ENCODE measurements at places on chromosomes 3 and 15.

DNA sequence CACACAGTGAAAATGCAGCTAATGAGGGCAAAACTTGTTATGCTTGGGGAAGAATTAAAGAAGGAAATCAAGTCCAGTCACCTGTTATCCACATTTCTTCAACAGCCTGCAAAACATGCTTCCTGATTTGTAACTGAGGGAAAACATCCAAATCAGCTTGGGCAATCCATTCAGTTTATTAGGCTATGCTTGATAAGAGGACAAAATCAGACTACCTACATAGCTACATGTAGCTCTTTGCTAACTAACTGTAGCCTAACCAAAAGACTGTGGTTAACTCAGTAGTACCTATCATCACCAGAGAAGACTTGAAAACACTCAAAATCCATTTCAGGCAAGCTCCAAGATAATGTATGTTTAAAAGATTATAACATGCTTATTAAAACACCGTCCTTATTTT lies 436.4 kb downstream of the SHQ1 start:
- no peak for DNase-seq

GRCh38 chr3:8085498-8085897 lies 416.1 kb upstream of the LMCD1 start:
- DNase-seq: no peak

GRCh38 chr3:65030847-65031463 lies 343.2 kb upstream of the ADAMTS9 start:
- DNase-seq: no peak

DNA sequence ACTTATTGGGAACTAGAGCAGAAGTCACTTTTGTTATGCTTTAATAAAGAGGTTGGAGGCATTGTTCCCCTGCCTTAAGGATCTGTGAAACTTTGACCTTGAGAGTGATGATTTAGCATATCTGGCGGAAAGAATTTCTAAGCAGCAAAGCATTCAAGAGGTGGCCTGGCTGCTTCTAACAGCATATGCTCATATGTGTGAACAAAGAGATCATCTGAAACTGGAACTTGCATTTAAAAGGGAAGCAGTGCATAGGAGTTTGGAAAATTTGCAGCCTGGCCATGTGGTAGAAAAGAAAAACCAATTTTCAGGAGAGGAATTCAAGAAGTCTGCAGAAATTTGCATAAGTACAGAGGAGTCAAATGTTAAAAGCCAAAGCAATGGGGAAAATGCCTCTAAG lies 56.4 kb upstream of the GOLIM4 start:
- DNase-seq: no peak

DNA sequence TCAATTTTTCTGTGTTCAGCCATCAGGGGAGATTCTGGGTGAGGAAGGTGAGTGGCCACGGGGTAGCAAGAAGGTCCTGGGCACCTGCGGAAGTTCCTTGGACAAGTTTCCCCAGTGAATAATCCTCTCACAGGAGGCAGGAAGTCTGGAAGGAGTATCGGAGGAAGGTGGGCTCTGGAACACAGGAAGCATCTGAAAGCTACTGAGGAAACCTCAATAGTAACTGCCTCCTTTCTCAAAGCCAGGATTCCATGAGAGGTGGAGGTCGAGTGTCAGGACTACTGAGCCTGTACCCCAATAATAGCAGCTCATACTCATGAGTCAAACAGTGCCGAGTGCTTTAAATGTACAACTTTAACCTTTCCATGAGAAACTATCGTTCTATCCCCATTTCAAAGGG lies 110.9 kb downstream of the OXNAD1 start:
- DNase-seq: no peak

- DNase-seq: no peak
Measured at GRCh38 chr3:82416830-82417229, 655.4 kb upstream of the GBE1 start.

DNA sequence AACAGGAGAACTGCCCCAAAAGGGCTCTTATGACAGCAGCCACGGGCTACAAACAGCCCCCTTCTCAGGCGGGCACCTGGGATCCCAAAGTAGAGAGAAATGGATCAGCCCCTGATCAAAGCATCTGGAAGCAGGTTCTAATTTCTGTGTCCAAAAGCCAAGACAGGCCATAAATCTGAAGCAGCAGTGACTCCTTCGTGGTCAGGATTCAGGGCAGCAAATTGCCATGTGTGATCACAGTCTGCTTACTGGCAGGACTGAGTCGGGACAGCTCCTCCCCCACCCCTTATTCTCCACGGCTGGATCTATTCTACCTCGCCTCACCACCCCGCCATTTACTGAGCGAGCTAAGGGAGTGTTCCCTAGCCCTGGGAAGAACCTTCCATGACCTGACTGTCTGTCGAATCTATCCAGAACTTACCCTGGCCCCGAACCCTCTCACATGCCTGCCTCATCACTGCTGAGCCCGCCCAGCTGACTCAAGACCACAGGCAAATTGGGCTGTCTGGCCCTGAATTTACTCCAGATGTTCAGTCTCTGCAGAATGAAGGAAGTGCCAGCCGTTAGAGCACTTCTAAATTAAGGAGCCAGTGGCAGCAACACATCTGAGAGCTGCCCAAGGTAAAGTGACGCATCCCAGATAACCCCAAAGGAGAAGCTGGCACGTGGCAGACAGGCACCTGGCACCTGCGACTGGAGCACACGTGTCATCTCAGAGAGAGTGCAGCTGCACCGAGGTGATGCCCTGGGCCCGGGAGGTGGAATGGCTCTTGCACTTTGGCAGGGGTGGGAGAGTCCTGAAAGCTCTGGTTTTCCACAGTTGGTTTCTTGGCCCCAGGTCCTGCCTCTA lies 1.3 kb downstream of the LRRC15 start:
- DNase-seq: no peak

- DNase-seq: no peak
Measured at GRCh38 chr3:195546130-195546560, 3.0 kb upstream of the PPP1R2 start.

GRCh38 chr3:143121241-143122088 lies 1.9 kb downstream of the CHST2 start:
- no peak for DNase-seq

DNA sequence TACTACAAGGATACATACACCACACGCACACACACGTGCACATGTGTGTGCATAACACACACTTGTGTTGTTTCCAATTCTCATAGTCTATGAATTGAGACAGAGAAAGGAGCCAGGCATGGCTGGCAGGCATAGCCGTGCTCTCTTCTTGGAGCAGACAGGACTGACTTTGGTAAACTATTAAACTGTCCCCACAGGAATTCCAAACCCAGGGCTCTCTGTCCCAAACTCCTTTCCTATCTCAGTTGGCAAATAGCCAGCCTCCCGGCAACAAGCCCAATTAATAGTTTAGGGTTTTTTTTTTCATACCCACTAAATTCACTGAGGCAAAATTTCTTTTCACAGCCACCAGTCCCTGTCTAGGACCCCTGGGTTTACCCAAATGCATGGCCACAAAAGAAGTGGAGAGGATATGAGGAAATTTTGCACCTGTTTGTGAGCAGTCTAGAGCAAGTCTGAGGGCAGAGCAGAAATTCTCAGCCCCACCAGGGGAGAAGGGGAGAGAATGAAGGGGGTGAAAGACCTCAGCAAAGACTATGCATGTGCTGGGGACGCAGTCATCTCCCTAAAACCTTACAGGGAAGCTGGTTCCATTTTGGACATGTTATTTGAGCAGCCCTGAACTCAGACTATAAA lies 17.8 kb downstream of the GALNT15 start:
- DNase-seq: no peak

DNA sequence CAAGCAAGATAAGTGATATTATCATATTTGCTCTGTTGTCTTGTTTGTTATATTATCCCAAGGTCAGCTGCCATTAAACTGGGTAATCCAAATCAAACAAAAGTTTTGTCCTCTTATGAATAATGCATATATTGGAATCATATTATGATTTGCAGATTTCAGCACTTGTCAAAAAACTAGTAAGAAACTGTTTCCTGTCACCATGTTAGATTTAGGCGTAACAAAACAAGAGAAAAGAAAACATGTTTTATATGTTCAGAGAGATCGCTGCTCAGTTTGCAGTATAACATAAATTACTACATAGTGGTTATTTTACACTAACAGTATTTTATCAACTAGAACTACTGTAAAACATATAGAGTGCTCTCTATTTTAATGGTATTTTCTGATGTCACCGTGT lies 123.4 kb upstream of the ICE2 start:
- no peak for DNase-seq

DNA sequence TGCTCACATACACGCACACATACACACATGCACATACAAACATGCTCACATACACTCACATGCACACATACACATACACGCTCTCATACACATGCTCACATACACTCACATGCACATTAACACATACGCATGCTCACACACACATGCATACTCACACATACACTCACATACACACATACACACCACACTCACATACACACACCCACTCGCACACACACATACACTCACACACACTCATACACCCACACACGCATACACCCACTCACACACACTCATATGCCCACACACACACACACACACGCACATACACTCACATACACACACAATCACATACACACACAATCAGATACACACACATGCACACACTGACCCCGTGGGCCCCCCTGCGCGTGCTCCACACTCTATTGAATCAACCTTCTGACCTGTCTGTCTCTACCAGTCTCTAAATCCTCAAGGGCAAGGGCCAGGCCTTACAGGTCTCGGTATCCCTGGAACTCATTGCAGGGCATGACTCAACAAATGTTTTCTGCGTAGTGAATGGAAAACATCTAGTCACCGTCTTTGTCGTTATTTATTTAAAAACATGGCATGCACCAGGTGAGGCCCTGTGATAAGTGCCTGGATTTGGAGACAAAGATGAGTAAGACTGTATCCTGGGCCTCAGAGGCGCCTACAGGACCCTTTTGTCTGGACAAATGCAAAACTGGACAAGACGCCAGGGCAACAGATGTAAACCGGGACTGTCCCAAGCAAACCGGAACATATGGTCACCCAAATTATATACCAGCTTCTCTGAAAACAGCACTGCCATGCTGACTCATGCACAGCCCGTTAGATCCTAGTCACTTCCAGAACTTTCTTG lies 41.8 kb downstream of the GRK7 start:
- no peak for DNase-seq

GRCh38 chr15:51600114-51600513 lies 22.5 kb downstream of the DMXL2 start:
- no peak for DNase-seq

- DNase-seq: no peak
Measured at GRCh38 chr3:126305427-126305826, 51.8 kb downstream of the KLF15 start.

GRCh38 chr15:57079931-57080620 lies 161.6 kb downstream of the TCF12 start:
- no peak for DNase-seq

GRCh38 chr3:104069114-104069513 lies 1297.6 kb upstream of the ALCAM start:
- DNase-seq: no peak

DNA sequence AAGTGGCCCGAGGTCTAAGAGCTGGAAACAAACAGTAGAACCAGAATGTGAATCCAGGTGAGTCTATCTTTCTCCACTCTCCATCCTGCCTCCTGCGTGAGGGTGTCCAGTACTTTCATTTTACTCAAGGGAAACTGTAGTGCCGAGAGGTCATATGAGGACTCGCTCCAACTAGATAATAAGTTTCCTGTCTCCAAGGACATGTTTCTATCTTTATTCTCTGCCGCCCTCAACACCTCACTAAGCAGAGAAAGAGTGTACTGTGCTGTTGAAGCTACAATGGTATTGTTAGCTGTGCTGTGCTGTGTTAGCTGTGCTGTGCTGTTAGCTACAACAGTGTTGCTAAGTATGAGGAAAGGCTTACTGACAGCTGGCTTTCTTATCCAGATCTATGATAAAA lies 137.9 kb upstream of the COL8A1 start:
- DNase-seq: no peak

- no peak for DNase-seq
Measured at GRCh38 chr3:33749546-33750210, 31.6 kb upstream of the CLASP2 start.

- DNase-seq: no peak
Measured at GRCh38 chr15:67025719-67026609, 39.4 kb upstream of the SMAD3 start.

- DNase-seq: no peak
Measured at GRCh38 chr3:9600597-9600996, 47.0 kb upstream of the LHFPL4 start.

GRCh38 chr3:12934431-12934830 lies 93.1 kb upstream of the RPL32 start:
- no peak for DNase-seq

DNA sequence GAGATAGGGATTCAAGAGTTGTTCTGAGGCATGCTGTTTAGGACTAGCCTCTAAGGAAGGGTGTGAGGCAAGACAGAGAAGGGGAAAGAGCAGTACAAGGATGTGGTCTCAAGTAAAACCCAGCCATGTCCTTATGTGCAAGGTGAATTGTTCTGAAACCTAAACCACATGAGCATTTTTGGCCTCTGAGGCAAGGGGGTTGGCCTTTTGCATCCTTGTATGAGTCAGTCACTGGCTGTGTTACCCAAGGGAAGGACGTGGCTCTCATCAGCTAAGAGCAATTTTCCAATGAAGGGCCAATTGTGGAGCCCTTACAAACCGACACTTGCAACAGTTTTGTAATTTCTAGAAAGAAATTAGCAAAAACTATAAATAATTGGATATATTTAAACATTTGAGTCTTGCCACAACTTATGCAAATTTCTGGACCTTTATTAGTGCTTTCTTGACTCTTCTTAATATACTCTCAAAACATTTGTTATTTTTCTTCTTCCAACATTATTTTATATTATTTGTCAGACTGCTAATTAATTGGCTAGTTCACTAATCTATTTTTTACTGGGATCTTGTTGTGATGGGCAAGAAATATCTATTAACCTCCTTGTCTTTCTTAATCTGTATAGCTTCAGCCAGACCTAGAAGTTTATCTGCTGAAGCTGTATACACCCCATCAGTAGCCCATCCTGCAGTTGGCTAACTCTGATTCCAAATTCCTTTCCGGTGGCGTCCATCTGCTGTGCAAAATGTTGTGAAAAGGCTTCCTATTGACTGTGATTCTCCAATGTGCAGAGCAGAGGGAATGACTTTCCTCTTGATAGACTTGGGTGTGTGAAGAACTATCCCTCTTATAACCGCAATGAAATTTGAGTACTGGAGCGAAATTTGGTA lies 97.7 kb upstream of the P2RY1 start:
- no peak for DNase-seq

GRCh38 chr3:66220066-66220465 lies 735 bp upstream of the SLC25A26 start:
- no peak for DNase-seq

- DNase-seq: no peak
Measured at GRCh38 chr15:52790941-52791751, 1.0 kb upstream of the ONECUT1 start.
